ENCODE measurements at places on chromosomes 13 and 19.

- no peak for DNase-seq
Observed at GRCh38 chr13:110524541-110525257, 36.8 kb downstream of the RAB20 start.

DNA sequence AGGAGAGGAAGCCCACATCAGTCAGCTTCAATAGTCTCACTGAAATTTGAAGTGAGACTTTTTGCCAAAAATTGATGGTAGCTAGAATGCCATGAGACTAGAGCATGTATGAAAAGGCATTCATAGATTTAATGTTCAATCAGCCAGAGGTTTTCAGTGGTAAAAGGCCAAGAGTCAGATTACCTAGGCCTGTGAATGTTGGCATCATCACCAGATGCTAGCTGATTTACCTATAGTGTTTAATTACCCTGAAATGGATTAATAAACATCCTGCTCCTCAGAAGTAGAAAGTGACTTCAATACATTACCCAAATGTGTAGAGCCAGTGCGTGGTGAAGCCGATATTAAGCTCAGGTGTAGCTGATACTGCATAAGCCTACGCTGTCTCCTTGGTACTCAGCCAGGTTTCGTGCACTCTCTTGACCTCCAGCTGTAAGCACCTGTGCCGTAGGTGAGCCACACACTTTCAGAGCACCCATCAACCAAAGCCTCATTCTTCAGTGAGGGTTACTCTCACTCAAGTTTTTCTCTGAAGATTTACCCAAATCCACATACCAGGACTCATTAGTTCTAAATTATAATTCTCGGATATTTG is 1140.3 kb upstream of the SLC10A2 start:
- no peak for DNase-seq

DNA sequence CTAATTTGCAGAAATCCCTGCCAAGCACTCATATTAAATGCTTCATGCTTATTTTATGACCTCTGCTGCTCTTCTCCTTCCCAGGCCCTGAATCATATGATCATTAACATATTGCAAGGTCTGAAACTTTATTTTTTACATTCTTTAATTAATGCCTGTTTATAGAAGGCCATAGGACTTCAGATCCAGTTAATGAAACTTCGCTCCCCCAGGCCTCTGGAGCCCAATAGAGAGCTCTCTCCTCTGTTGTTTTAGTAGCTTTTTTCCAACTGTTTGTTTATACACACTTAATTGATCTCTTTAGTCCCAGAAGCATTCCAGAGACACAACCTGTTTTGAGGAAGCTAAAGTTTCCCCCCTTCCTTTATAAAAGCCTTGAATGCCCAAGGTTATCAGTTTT is 68.3 kb downstream of the DACH1 start:
- DNase-seq, result no peak

GRCh38 chr13:43044720-43045301 is 21.4 kb downstream of the DNAJC15 start:
- DNase-seq, result no peak

DNA sequence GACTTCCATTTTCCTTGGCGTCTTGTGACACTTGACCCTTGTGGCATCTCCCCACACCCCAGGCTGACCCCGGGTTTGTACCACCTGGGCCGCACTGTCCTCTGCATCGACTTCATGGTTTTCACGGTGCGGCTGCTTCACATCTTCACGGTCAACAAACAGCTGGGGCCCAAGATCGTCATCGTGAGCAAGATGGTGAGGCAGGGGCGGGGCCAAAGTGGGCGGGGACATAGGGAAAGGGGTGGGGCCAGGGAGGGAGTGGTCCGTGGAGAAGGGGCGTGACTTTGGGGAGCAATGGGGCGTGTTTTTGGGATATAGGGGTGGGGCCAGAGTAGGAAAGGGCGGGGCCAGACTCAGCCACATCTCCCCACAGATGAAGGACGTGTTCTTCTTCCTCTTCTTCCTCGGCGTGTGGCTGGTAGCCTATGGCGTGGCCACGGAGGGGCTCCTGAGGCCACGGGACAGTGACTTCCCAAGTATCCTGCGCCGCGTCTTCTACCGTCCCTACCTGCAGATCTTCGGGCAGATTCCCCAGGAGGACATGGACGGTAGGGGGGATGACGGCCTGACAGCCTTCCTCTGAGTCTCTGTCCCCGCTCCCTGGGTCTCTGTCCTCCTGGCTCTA is 42.8 kb downstream of the TRPM4 start:
- no peak for DNase-seq

DNA sequence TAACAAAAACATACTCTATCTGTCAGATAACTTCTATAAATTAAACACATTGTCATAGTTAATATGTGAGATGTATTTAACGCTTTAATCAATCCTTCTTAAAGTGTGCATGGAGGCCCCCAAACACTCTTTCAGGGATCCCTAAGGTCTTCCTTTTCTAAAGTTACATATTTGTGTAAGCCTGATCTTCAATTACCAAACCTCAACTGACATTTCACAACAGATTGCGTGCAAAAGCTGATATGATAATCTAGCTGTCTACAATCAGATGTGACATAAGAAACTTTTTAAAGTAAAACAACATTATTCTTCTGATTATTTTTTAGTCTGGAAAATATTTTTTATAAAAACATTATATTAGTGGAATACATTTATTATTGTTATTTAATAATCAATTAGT is 1850.4 kb downstream of the OLFM4 start:
- DNase-seq, result no peak

GRCh38 chr13:66314911-66315310 is 915.2 kb downstream of the PCDH9 start:
- no peak for DNase-seq

GRCh38 chr19:23474761-23475160 is 79.5 kb upstream of the ZNF91 start:
- DNase-seq, result no peak

All from cortex of kidney (tissue), 1 donor.